Esophagus squamous epithelium (tissue), 5 donors: ENCODE measurements at places on chromosomes 5 and 9.

DNA sequence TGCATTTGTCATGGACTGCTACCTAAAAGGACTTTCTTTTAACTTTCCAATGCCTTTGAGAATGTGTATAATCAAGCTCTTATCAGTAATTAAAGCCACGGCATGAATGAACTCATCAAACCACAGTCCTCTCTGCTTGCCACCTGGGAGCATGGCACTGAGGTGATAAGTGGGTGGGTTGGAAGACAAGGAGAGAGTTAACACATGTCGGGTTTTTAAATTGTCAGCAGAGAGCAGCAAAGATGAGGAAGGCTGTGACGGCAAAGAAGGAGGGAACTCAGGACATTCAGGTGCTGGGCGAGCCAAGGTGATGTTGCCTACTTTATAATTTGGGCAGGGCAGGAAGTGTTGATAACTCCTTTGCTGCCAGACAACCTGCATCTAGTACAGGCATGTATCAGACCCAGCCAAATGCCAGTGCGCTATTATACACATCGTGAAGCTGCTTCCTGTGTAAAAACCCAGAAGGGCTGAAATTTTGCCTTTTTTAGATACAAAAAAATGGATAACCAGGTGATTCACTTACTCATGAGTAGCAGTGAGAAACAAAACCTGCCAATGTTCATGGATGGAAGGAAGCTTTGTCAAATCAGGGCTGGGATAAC lies 269.1 kb downstream of the KIF4B start:
- no peak for DNase-seq

DNA sequence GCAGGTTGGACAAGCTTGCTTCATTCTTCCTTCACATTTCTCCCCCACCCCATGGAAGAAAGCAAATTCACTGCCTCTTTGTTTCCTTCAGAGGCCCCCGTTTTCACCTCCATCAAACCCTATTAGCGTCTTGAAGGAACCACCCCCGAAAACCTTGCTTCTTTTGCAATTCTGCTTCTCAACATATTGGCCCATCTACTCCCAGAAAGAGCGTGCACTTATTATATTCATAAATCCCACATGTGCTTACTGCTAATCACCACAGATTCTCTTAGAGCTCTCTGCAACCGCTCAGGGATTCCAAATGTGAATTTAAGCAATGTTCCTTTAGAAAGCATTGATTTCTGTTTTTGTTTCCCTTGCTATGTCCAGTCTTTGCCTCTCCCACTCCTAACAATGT lies 1.1 kb downstream of the F2RL2 start:
- DNase-seq = no peak

DNA sequence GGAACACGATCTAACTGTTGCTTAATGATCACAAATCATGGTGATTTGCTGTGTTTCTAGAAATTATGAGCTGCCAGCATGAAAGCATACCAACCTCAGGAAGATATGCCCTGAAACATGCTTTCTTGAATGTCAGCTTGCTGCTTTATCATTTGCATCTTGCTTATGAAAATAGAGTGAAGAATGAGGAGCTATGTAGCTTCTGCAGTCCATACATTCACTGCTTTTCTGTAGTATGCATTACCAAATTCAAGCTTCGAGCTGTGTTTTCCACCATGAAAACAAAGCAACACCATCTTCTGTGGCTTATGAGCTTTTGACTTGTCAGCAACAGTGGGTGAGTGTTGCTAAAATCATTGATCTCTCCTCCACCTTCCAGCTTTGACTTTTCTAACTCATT lies 16.5 kb downstream of the F2RL2 start:
- no peak for DNase-seq

- no peak for DNase-seq
Measured at GRCh38 chr9:132878695-132879456, at the start of gene SPACA9. Gene SPACA9 (plus strand): TSS chr9:132878898. CDS start chr9:132883948, 5,050 bp downstream.

GRCh38 chr5:54754420-54754819 lies 231.0 kb downstream of the ESM1 start:
- no peak for DNase-seq

- no peak for DNase-seq
Measured at GRCh38 chr5:3301306-3301705, 294.3 kb upstream of the IRX1 start.

GRCh38 chr9:122930541-122931225 lies 629 bp downstream of the ZBTB26 start:
- no peak for DNase-seq

DNA sequence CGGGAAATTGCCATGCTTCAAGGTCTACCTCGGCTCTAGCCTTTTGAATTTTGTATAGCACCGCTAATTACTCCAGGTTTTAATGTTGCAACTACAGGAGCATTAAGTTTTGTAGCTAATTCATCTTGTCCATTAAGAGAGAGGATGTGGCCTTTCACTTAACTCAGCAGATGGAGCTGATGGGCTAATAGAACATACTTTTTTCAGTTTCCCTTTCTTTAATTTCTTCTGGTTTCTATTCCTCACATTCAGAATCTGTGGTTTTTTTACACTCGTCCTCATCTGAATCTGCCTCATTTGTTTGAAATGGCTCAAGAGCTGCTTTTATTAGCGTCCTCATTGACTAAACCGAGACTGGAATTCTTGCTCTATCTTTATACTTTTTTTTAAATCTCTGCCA lies 2085.7 kb upstream of the C9orf72 start:
- no peak for DNase-seq

- no peak for DNase-seq
Measured at GRCh38 chr5:37495210-37495609, 116.1 kb downstream of the WDR70 start.

GRCh38 chr5:2257326-2258244 lies 374.9 kb upstream of the IRX4 start:
- DNase-seq = no peak

DNA sequence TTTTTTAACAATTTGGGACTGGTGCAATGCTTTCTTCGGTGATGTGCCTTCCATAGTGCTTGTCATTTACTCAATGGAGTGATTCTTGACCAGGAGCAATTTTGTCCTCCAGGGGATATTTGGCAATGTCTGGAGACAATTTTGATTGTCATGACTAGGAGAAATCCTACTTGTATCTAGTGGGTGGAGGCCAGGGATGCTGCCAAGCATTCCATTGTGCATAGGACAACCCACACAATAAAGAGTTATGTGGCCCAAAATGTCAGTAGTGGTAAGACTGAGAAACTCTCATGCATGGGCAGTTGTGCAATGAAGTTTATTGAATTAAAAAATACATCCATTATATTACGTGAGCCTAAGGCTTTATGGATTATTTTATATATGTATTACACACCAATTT lies 70.5 kb downstream of the FOCAD start:
- no peak for DNase-seq

DNA sequence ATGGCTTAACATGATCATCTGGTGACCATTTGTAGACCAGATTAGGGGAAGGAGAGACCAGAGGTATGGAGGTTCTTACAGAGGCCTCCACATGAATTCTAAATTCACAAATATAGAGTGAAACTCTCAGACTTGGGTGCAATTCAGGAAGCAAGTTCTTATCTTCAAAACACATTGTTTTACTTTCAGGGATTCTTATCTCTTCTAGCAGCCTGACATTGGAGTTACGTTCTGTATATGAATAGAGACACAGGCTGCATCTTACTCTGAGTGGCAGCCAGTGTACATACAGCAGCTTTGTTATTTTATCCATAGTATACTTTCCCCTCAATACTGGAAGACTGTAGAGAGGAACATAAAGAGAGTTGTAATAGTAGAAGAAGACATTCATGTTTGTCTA lies 1331.7 kb upstream of the WWC1 start:
- DNase-seq = no peak

GRCh38 chr5:42518595-42519221 lies 95.5 kb downstream of the GHR start:
- no peak for DNase-seq

- DNase-seq = no peak
Measured at GRCh38 chr9:16152276-16153101, 599.6 kb downstream of the CCDC171 start.

- DNase-seq = no peak
Measured at GRCh38 chr5:174118823-174119467, 73.4 kb downstream of the NSG2 start.

- DNase-seq = no peak
Measured at GRCh38 chr9:109473329-109473728, 24.8 kb downstream of the PTPN3 start.

GRCh38 chr5:168334695-168335094 lies 43.2 kb downstream of the WWC1 start:
- no peak for DNase-seq

GRCh38 chr9:89743573-89744254 lies 138.9 kb downstream of the GADD45G start:
- no peak for DNase-seq

DNA sequence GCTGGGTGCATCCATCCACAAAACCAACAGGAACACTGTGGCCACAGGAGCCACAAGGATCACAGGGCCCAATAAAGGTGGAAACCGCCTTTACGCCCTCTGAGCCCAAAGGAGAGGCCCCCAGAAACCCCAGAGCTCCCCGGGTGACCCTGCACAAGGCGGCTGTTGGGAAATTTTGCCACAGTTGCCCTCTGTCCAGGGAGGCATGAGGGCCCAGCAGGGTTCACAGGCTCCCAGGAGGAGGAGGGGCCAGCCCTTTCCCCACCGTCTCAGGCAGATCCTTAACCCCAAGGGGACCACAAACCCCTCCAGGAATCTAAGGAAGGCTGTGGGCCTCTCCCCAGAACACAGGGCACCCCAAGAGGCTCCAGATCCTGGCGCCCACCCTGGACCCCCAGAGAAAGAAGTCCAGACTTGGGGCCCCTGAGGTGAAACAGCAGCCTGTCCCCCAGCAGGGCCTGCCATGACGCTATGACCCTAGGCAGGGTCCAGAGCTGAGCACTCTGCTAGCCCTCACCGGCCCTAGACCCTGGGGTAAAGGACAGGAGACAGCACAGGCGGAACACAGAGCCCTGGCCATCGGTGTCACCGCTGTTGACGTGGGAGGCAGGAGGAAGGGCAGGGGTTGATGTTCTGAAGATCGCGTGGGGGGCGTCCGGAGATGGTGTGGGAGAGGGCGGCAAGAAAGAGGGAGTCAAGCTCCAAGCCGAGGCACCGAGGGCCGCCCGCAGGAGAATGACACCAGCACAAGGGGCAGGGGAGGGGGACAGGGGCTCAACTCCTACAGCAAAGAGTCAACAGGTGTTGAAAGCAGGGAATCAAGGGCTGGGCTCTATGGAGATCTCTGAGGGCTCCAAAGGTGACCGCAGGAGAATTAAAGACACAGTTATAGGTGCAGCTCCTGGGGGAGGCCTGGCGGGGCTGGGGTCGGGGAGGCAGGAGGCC lies 97.5 kb downstream of the VAV2 start:
- no peak for DNase-seq

DNA sequence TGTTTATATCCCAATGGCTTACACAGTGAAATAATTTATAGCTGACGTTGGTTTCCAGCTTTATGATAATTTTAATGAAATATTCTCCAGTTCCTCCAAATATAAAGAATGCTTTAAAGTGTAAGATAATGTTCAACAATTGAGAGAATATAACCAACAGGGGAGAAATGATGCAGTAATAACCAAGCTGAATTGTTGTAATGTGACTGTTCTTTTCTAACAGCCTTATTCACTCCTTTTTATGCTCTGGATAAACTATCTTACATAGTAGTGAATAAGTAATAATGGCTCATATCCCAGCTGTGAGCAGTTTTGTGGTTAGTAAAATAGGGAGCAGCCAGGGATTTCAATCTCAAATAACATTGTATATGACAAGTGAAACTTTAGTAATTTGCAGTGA lies 2348.7 kb upstream of the ACO1 start:
- no peak for DNase-seq

DNA sequence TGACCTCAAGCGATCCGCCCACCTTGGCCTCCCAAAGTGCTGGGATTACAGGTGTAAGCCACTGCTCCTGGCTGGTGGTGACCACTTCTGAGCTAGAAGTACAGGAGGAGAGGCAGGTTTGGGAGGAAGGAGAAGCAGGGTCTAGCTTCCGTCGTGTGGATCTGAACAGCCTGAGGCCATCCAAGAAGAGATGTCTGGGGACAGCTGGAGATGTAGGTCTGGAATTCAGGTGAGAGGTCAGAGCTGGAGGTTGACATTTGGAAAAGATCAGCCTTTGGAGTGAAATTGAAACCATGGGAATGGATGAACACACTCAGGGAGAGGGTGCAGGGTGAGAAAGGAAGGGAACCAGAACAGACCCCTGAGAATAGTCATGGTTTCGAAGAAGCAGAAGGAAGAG lies 33.2 kb upstream of the GGTA1 start:
- no peak for DNase-seq
